ENCODE measurements at places on chromosomes 11 and 22.

- DNase-seq = no peak
These were observed 25.7 kb upstream of the CCDC188 start for GRCh38 chr22:20176421-20177085.

DNA sequence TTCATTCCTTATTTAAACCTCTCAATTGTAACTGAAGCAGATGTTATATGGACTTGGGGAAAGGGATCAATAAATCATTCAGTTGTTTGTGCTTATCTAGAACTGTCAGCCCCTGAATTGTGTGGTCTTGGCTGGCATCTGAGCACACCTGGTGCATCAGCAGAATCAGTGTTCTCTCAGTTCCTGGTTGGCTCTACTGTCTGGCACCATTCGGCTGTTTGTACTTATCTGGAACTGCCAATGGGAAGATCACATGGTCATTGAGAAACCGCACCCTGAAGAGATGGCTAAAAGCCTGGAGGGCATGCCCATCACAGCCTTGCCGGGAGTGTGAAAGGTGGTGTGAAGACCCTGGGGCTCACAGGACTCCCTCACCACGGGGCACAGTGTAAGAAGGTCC is 37.1 kb upstream of the EHF start:
- no peak for DNase-seq

DNA sequence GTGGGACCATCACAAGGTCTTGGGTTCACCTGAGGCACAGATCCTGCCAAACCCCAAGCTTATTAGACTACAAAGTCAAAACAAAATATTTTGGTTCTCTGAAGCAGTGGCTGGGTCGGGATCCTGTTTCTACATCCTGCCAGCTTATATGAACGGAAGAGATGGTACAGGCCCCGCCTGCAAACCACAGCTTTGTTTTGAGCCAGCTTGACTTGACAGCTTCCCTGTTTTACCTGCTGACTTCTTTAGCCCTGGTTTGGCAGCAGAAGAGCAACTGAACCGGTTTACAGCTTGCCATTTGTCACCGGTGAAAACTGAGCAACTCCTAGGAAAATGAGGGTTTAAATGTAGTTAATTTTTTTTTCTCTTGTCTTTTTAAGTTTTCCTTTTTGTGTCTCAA is 11.4 kb downstream of the PACS1 start:
- DNase-seq = peak; percentile 50

- DNase-seq = no peak
These were observed 21.6 kb downstream of the RTN4R start for GRCh38 chr22:20246368-20247009.

DNA sequence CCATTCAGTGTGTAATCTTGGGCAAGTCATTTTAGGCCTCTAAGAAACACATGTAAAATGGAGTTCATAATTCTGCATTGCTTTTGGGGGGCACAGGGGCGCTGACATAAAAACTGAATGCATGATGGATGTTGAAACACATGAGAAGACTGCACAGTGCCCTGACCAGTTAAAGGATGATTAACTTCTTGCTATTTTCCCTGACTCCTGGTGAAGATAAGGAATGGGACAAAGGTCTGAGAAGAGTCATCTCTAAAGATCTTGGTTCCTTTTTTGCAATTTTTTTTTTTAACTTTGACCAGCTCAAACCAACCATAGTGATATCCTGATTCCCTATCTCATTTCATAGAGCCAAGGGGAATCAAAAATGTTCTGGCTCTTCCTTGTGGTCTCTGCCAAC is 134.9 kb upstream of the TENM4 start:
- no peak for DNase-seq

- peak; percentile 32 for DNase-seq
These were observed 816 bp upstream of the PHRF1 start for GRCh38 chr11:575313-575995.

Measured in choroid plexus epithelial cell (primary cell).